ENCODE measurements at places on chromosomes 6 and 20. TPM values are rescaled to one million over a fixed set of nuclear protein-coding genes. Genes with fewer than 3 reads are reported as not detected.
A peak's percentile ranks its signal among the peaks of the same experiment; 100 is the strongest.

- peaks cover 22% of the 10 kb centered on the region for H3K36me3 ChIP-seq
- peaks cover 1% of the 10 kb centered on the region for H3K27me3 ChIP-seq
- peak overlapping the region; percentile 88 for H3K27ac ChIP-seq
These were observed 210.8 kb downstream of the ARHGAP18 start for GRCh38 chr6:129498950-129499842.

DNA sequence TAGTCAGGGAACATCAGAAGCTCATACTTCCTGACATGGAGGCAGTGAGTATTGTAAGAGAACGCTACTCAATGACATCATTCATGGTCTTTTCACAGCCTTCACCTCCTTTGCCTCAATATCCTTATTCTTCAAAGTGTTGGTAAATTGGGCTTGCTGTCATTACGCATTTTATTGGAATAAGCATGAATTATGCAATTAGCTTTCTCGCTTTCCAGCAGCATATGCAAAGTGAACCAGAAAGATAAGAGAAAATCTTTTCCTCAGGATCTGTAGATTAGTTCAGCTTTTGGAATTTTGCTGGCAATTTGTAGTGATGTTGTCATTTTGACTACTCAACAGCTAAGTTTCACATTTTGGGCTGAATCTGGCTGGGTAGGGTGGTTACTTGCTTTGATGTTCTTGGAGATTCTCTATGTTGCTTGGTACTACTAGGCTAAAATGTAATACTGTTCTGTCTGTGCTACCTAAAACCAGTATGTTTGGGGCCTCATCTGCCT is 1012.1 kb downstream of the KIF16B start:
- no peak for DNase-seq
- H3K27ac ChIP-seq: no peak overlapping the region
- H3K36me3 ChIP-seq: no peaks in the 10 kb centered on the region
- no peaks in the 10 kb centered on the region for H3K27me3 ChIP-seq

- no peak for DNase-seq
- H3K4me3 ChIP-seq: no peak overlapping the region
- peaks cover 23% of the 10 kb centered on the region for H3K4me1 ChIP-seq
- peaks cover 12% of the 10 kb centered on the region for H3K27me3 ChIP-seq
- no peak overlapping the region for H3K27ac ChIP-seq
These were observed 49.4 kb downstream of the PYGB start for GRCh38 chr20:25297141-25297905.

Gene BMP2
- total RNA-seq: not detected

DNA sequence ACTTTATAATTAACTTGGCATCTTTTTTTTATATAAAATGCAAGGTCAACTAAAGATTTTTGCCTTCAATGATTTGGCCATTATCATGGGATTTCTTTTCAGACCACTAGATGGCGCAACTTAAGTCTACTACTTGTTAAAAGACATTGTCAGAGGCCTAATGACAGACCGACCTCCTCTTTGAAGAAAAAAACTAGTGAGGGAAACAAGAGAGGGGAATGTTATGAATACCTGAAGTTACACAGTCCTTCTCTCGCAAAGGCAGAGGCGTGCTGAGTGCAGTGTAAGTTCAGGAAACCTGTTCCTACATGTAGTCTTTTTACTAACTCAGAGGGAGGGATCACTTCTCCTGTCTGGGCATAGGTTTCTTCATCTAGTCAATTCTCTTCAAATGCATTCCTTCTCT is 9.3 kb downstream of the TRAPPC3L start:
- no peak overlapping the region for H3K4me3 ChIP-seq
- no peaks in the 10 kb centered on the region for H3K36me3 ChIP-seq
- H3K27me3 ChIP-seq: 0 out of 2 replicates have a peak, but pooled peaks cover 3% of the 10 kb centered on the region
- H3K27ac ChIP-seq: peak overlapping the region; percentile 54
- H3K4me1 ChIP-seq: peaks cover 50% of the 10 kb centered on the region
- peak; percentile 62 for DNase-seq

DNA sequence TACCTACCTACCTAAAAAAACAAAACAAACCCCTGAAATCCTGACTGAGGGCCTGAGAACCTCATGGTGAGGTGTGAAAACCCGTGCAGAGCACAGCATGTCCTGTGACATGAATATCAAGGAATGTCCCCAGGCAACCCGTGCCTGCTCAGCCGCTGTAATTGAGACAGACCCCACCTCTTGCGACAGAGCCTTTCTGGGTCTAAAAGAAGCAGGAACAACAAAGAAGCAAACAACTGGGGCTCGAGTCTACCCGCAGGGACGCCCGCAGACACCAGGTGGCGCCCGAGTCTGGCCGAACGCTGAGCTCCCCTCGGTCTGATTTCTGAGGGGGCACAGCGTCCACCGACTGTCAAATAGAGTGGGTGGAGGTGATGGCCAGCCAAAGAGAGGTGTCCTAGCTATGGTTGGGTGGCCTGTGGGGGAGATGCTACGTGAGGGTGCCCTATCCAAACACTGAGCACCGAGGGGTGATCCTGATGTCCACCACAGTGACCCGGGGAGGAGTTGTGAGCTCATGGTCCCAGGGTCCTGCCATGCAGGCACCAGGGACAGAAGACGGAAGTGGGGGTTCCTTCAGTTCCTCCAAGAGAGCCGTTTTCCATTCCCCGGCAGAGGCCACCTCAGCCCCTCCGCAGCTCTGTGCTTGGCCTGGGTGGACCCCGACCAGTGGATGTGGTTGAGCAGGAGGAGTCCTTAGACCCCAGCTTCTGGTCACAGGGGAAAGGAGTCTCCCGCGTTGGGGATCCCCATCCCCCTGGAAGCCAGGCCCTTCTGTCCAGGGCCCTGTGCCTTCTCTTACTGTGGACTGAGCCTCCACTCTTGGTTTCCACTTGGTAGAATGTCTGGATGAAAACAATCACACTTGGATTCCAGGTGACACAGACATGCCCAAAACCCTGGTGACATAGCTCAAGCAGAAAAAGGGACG is 268.2 kb downstream of the CDC5L start:
- H3K4me1 ChIP-seq: peaks cover 59% of the 10 kb centered on the region
- peak; percentile 24 for DNase-seq
- peaks cover 3% of the 10 kb centered on the region for H3K27me3 ChIP-seq
- H3K4me3 ChIP-seq: no peak overlapping the region
- no peaks in the 10 kb centered on the region for H3K36me3 ChIP-seq

All from HFFc6 (cell line).